HuH-7 (cell line): ENCODE measurements at places on chromosomes 3 and 15.

GRCh38 chr15:40763801-40764628 is at the start of gene GCHFR:
GCHFR (plus strand) TSS chr15:40764068; CDS start chr15:40764181, 113 bp downstream.
- DNase-seq, result peak; percentile 85

- no peak for DNase-seq
These were observed 135.0 kb upstream of the UBE2E2 start for GRCh38 chr3:23068016-23068728.

- DNase-seq, result peak; percentile 40
These were observed 17.8 kb upstream of the ERICH6 start for GRCh38 chr3:150721285-150722130.

GRCh38 chr3:46719735-46720271 is 2.1 kb upstream of the PRSS50 start:
- no peak for DNase-seq

GRCh38 chr3:149120051-149120972 is 9.1 kb upstream of the HPS3 start:
- DNase-seq, result peak; percentile 35

DNA sequence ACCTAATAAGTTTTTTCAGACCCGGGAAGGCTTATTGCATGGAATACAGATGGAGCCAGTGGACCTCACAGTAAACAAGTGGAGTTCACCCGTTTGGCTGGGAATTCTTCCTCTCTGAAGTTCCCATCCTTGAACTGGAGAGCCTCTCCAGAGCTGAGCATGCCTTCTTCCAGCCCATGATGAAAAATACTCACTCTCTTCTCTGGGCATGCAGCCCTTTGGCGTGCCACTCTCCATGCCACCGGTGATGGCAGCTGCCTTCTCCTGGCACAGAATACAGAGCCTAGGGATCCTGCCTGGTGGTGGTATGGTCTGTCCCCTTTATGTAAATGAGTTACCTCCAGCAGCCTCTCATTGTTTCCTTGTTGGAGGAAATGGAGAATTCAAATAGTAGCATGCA is 150.8 kb downstream of the LEKR1 start:
- no peak for DNase-seq

GRCh38 chr15:63065262-63066221 is 23.0 kb downstream of the TPM1 start:
- no peak for DNase-seq

GRCh38 chr3:114608293-114608692 is 314.5 kb downstream of the TIGIT start:
- DNase-seq, result no peak

DNA sequence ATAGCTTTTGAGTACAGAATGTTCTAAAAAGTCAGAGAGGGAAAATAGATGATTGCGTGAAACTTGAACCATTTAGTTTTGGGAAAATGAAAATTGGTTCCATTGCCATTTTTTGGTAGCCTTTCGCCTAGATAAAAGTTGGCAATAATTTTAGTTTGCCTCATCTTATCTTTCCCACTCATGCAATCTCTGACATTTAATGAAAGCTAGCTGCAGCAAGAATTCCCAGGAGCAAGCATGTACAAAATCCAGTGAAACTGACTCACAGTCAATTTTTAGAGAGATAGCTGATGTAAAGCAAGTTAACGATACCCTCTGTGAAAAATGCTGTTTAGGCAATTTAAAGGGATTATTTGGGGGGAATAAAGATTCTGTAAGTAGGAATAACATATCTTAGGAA is 797.4 kb downstream of the GRM7 start:
- no peak for DNase-seq

DNA sequence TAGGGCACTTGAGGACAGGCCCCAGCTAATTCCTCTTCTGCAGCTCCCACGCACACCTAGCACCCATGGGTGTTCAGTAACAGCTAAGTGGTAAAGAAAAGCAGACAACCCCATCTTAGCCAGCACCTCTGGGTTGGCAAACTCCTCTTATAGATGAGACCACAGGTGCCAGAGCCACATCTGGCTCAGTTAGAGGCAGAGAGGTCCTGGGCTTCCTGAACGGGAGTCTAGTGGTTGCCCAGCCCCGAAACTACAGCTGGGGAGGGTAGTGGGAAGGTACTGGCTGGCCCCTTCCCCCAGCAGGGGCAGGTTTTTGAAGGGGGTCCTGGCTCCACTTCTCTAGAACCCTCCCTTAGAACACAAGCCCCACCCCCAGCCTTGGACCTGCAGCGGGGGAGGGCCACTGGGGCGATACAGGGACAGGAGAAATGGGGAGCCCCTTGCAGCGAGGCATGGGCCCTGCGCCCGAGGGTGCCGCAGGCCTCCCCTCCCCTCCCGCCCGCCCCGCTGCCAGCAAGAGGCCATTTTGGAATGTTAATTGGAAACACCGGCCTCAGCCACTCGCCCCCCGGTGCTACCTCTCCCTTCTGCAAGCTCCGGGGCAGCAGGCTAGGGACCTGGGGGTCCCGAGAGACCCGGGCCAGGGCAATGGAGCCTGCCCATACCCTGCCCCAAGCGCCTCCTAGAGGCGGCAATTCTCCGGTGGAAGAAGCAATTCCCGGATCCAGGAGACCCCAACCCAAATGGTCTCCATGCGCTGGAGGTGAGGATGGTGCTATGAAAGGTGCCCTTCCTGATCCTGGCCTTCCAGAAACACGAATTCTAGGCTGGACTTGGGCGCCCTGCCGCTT is 1.5 kb downstream of the DUSP7 start:
- DNase-seq, result peak; percentile 43

DNA sequence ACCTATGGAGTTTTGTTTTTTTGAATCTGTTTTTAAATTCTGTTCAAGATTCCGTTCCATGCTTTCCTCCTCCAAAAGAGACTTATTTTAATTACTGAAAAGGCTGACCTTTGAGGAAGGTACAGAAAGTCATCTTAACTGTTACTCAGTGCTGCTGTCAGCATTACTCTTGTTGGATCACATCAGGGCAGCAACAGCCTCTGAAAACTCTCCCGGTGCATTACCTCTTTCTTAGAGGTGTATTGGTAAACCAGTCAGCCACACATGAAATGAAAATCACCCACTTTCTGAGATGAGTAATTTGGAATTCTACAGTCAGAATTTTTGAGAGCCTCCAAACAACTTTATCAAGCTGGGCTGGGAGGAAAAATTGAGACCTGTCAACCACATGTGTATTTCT is 88.5 kb upstream of the LIMD1 start:
- no peak for DNase-seq

- no peak for DNase-seq
These were observed 15.3 kb downstream of the SNX33 start for GRCh38 chr15:75662823-75663519.
